Stimulated activated CD8-positive, alpha-beta memory T cell treated with anti-CD3 and anti-CD28 coated beads, Interleukin-15, amount 100 ng/mL, for 24 hours (primary cell): ENCODE measurements at places on chromosomes 4 and X.

DNA sequence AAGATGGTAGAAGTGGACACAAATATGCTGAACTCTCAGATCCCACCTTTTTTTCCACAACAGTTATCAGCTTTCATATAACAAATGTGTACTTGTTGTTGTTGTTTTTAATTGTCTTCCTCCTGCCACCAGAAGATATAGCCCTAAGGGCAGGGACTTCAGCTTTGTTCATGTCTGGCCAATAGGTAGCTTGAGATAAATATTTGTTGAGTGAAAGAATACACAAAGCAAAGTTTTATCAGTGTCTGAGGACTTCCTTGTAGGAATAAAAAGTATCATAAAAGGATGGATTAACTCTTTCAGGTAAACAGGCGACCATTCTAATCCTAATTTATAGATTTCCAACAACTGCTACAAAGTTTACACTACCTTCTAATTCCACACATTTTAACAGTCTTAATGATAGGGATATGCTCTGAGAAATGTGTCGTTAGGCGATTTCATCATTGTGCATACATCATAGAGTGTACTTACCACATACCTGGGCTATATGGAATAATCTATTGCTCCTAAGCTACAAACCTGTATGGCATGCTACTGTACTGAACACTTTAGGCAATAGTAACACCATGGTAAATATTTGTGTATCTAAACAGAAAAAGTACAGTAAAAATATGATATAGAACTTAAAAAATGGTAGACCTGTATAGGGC lies 186.1 kb downstream of the ATOH1 start:
- no peak for DNase-seq

- no peak for DNase-seq
Observed at GRCh38 chr4:102862016-102862415, 6.8 kb upstream of the CISD2 start.

DNA sequence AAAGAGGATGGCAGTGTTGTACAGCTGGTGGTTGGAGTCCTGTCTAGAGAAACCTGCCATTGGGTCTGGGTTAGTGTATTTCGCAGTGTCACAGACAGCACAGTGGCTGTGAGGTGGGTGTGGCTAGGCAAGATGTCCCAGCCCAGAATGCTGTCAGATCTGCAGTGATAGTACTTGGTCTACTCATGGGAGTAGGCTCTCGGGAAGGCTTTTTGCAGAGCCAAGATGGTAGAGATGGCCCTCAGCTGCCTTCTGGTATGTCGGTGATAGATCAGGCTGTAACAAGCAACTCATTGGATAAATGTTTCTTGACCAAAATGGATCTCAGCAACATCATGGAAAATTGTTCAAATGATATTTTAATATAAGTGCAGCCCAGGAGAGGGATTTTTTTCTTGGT lies 84.3 kb upstream of the WDR1 start:
- no peak for DNase-seq

- DNase-seq: no peak
Observed at GRCh38 chr4:110704748-110705439, 82.0 kb upstream of the PITX2 start.

GRCh38 chrX:101108284-101108683 lies 10.3 kb downstream of the CENPI start:
- no peak for DNase-seq

DNA sequence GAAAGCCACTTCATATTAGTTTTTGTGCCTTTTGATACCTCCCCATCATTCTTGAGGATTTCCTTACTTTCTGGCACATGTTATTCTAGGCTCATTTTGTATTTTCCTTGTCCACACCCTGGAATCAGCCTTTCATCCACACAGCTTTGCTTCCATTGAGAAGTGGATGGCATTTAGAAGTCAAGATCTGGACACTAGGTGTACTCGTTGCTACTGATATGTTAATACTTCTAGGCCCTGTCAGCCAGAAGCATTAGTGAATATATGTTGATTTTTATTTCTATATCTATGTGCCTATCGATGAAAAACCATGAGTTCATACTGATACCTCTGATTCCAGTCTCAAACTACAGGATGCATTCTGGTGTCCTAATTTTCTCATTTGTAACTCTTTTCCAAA lies 73.2 kb downstream of the ARHGAP24 start:
- DNase-seq: no peak

- DNase-seq: no peak
Observed at GRCh38 chr4:153510252-153511001, 44.3 kb downstream of the TMEM131L start.

GRCh38 chr4:38099908-38100407 lies 139.8 kb downstream of the PTTG2 start:
- no peak for DNase-seq

- DNase-seq: no peak
Observed at GRCh38 chr4:184950117-184950830, 68.0 kb upstream of the HELT start.

GRCh38 chrX:134653835-134654234 lies 4.4 kb downstream of the PLAC1 start:
- no peak for DNase-seq

DNA sequence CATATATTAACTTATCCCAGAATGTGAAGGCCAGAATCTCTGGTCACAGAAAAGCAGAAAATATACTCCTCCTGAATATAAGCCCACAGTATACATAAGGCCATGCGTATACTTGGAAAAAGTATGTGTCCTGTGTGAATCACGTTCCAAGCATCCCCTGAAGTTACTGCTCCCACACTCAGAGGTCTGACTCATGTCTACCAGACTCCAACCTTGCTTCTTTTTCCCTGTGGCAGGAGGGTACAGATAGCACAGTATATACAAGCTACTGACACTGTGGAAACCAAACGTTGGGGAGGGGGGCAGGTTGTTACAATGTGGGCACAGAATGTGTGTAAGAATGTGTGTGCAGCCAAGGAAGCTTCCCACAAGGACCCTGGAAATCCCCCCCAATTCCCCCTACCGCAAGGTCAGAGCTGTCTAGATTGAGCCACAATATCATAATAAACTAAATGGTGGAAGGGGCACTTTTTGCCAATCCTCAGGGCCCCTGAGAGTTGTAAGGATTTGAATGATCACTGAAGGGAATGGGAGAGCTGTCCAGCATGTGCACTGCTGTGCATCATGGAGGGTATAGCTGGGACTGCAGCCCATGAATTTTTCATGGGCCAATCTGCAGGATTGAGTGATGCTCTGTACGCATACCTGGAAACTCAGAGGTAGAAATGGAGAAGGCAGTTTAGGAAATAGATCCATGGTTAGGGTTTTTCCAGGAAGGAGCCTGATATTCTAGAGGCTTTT lies 7.4 kb upstream of the RELL1 start:
- no peak for DNase-seq

- DNase-seq: no peak
Observed at GRCh38 chr4:8920289-8920965, 48.8 kb upstream of the HMX1 start.

DNA sequence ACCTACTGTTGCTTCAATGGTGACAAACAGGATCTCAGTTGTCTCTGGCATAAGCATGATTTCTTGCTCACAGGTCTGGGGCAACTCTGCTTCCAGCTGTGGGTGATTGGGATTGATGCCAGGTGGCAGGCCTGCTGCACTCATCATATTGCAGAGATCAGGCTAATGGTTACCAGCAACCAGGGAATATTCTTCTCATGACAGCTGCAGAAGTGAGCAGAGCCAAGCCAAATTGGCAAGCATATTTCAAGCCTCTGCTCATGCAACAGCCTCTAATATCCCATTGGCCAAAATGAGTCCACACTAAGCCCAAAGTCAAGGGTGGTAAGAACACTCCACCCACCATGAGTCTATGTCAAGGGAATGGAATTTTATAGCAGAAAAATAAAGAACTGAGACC lies 26.7 kb upstream of the TBC1D19 start:
- DNase-seq: no peak

GRCh38 chr4:16194214-16194613 lies 32.1 kb downstream of the TAPT1 start:
- no peak for DNase-seq

GRCh38 chr4:84433633-84434222 lies 65.4 kb downstream of the NKX6-1 start:
- no peak for DNase-seq

- DNase-seq: no peak
Observed at GRCh38 chr4:6480534-6481088, 8.2 kb upstream of the PPP2R2C start.

DNA sequence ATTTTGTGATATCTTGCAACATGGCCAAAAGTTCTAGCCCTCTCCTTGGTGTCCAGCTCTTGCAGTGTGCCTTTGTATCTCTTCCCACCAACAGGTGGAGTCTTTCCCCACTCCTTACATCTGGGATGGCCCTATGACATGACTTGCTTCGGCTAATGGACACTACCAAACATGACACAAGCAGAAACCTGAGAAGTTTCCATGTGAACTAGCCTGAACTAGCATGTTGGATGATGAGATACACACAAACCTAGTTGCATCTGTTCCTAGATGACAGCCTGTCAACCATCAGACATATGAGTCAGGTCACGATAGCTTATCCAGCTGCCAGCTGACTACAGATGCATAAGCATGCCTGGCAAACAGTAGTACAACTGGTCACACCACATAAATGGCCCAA lies 207.5 kb upstream of the FTHL17 start:
- DNase-seq: no peak

DNA sequence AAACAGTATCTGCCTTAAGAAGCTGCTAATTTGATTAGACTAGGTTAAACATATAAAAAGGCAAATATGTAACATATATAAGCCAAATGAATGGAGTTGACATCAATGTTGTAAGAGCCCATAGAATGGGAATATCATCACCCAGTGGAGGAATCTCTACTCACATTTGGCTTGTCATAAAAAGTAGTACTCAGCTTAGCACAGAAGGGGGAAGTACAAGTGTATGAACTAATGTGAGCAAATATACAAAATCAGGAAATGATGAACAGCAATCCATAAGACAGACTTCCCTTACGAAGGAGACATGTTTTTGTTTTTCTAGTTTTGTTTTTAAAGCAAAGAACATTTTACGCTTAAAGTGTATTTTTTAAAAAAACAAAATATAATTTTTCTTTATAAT lies 74.9 kb downstream of the MAB21L2 start:
- DNase-seq: no peak

DNA sequence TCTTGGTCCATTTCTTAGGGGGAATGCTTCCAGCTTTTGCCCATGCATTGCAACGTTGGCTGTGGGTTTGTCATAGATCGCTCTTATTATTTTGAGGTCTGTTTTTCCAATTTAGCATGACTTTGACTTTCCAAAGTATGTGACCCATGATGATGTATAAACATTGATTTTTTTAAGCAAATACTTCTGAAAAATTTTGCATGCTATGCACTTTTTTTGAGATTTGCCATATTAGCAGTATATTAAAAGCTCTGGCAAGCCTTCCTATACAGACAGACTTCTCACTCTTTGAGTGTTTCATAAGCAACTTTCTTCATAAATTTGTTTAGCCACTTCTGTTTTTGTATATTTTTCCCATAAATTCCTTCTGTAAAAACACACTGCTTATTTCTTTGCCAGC lies 746.4 kb upstream of the LCORL start:
- no peak for DNase-seq
